ENCODE measurements at places on chromosomes 4 and X.

DNA sequence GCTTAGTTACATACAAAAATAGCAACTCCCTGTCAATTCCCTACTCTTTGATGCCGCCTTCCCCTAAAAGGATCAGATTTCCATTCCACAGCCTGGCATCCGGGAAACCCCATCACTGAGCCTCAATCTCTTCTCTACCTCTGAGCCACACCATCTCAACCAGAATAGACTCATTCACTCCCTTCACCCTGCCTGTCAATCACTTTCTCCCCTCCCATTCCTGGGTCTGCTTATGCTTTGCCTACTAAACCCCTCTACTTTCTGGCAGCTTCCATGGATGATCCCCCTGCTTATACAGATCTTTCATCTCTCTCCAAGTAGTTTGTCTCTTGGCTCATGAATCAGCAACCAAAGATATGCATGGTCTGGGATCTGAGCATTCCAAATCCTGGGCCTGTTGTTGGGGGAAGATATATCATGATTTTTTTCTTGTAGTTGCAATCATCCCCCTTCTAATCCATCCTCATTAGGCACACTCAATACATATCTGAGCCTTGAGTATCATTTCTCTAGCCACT, 2.6 kb downstream of the AMER1 start:
- DNase-seq: no peak

GRCh38 chrX:4805502-4805901, 1092.1 kb upstream of the PRKX start:
- no peak for DNase-seq

- no peak for DNase-seq
These were observed 36.8 kb upstream of the BANK1 start for GRCh38 chr4:101753721-101754120.

DNA sequence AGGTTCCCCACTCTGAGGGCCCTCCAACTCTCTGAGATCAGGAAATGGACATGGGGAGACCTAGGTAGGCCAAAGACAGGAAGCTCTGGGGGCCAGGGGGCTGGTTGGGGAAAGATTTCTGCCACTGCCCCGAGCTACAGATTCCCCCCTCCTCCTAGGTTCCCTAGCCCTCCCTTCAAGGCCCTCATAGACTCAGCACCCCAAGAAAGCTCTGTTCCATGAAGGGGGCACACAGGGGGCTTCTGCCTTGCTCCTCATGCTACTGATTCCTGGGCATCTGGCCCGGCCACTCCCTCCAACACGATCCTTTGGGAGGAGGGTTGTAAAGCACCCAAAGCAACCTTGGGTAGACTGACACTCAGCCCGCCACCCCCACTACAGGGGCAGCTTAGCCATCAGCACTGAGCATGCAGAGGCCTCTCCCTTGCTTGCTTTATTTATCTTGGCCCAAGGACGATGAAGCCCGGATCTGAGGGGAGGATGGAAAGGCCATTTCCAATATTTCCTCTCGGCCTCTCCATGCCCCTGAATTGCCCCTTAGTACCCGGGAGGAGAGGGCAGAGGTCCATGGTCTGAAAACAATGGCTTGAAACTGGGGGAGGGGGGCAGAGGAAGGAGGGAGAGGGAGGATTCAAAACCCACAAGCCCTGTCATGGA, 146.7 kb downstream of the PJA1 start:
- no peak for DNase-seq

- no peak for DNase-seq
These were observed 2.6 kb downstream of the FLNA start for GRCh38 chrX:154371789-154372300.

DNA sequence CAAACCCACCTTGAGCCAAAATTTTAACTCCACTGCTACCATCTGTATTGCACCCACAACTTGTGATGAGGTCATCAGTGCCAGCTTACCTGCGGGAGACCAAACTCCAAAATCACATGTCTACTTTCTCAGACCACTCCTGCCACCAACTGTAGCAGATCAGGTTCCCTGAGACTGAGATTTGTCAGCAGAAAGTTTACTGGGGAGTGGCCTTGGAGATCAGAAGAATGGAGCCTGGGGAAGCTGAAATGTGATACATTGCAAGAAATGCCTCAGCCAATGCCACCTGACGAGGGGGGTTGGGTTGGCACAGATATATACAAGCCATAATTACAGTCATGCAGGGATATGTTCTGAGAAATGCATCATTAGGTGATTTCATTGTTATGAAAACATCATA, 19.1 kb downstream of the HAUS3 start:
- DNase-seq: no peak

- no peak for DNase-seq
These were observed 111.2 kb downstream of the COL25A1 start for GRCh38 chr4:109191216-109191615.

DNA sequence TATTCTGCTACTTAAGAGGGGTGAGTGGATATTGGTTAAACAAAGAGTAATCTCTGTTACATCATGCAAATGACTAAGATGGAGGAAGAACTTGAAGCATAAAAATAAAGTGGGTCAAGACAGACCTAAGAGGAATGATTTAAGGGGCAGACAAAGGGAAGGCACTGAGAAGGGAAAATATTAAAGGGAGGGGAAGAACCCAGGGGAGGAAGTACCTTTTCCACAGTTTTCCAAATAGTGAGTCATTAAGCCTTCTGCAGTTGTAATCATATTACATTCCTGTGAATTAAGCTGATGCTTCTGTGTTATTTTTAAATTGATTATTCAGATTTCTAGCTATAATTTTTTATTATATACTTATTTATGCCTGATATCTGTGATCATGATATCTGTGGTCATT, 253.3 kb downstream of the CENPC start:
- DNase-seq: no peak

GRCh38 chrX:106963111-106963510, 36.9 kb downstream of the MORC4 start:
- no peak for DNase-seq

GRCh38 chr4:14652522-14652921, 349.8 kb upstream of the CPEB2 start:
- no peak for DNase-seq

GRCh38 chrX:19349264-19349663, 5.5 kb downstream of the PDHA1 start:
- DNase-seq: no peak

DNA sequence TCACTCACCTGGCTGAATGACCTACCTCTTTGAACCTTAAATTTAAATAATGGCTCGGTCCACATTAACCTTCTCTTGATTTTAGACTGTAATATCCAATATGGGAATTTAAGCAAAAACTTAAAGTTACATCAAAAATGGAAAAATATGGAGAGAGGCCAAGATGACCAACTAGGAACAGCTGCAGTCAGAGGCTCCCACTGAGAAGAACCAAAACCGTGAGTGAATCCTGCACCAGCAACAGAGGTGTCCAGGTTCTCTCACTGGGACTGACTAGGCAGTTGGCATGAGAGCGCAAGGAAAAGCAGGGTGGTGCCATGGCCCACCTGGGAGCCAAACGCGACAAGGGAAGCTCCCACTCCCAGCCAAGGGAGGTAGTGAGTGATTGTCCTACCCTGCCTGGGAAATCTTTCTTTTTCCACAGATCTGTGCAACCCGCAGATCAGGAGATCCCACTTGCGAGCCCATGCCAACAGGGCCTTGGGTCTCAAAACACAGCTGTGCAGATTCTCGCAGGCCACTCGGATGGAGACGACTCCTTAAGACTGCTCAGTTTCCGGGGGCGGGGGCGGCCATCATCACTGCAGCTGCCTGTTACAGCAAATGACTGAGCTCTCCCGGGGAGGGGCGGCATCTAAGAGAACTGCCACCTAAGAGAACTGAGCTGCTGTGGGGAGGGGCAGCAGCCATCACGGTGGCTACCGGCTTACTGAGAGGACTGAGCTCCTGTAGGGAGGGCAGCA, 343.4 kb downstream of the DMD start:
- DNase-seq: no peak

DNA sequence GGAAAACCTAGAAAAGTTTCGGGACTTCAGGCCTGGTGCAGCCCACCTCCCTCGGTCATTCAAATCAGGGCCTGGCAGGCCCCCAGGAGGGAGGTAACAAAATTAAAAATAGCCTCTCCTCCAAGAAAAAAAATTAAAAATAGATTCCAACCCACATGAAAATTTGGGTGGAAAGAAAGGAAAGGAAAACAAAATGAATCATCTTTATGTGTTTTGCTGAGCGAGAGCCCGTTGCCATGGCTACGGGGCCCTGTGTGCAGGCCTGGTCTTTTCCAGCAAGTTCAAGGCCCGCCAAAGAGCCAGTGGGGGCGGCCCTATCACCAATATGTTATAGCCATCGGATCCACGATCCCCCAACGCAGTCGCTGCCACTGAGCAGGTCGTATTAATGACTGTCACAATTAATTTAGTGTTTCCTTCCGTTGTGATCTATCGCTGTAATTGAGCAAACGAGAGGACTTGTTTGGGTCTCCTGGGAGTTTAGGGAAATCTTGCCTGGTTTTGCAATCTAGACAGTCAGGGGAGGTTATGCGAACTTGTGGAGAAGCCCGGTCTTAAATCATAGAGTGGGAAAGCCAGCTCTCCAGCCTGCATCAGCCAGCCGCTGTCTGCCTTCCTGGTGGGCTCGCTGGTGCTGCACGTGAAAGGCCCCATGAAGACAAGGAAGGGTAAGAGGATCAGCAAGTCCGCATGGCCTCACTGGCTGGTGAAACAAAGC, 452.4 kb downstream of the BCOR start:
- DNase-seq: no peak
